ENCODE measurements at places on chromosomes 1 and 21.

DNA sequence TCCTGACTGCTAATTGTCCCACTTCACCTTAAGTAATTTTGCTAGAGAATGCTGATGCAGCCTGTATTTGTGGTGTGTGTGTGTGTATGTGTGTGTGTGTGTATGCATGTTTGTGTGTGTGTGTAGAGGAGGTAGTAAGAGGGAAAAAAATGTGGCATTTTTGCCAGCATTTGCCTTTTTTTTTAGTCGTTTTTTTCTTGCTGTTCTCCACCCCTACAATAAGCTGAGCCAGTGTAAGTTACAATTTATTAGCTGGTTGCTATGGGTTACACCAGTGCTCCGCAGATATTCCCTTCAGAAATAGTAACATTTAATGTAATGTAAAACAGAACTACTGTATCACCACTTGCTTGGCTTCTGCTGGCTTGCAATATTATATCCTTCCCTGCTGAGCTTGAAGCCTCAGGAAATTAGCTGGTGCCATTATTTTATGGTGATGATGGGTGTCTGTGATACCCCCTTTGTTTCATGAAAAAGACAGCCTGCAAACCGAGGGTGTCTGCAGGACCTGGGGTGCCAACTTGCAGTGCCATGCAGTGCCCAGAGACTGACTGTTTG, 23.4 kb upstream of the IGSF3 start:
- DNase-seq, result no peak

DNA sequence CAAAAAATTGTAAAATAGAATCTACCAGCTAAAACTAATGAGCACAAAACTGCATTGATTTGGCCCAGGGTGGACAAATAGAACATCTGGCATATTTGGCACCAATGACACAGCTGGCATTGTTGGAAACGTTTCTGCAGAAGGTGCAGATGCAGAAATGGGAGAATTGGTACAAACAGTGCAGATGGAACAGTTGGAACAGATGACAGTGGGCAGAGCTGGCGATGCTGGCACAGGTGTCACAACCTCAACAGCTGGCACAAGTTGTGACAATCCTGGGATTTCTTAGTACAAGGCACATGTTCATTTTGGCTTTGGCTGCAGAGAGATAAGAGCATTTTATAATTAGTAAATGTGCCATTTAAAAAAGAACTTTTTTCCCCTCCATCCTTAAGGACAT, 91.1 kb upstream of the ZBTB18 start:
- DNase-seq, result no peak

GRCh38 chr21:28522014-28522799, 470.5 kb downstream of the LTN1 start:
- no peak for DNase-seq

DNA sequence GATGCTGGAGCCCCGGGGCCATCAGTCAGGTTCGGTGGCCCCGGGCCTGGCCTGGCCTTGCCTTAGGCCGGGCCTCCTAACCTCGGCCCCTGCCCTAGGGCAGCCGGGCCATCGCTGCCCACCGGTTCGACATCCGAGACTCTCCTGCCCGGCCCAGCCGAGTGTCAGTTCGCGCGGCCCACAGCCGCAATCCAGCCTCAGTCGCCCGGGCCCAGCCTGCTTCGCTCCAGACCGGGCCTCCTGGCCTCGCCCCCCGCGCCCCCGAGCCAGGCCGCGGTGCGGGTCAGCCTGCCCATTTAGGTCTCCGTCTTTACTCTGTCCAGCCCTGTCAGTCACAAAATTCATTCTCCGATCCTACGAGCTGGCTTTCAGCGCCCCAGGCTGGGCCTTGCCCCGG, 777 bp downstream of the LRRC41 start:
- DNase-seq, result no peak

Measured in HCT116 (cell line).